ENCODE measurements at places on chromosomes 6 and 20.

DNA sequence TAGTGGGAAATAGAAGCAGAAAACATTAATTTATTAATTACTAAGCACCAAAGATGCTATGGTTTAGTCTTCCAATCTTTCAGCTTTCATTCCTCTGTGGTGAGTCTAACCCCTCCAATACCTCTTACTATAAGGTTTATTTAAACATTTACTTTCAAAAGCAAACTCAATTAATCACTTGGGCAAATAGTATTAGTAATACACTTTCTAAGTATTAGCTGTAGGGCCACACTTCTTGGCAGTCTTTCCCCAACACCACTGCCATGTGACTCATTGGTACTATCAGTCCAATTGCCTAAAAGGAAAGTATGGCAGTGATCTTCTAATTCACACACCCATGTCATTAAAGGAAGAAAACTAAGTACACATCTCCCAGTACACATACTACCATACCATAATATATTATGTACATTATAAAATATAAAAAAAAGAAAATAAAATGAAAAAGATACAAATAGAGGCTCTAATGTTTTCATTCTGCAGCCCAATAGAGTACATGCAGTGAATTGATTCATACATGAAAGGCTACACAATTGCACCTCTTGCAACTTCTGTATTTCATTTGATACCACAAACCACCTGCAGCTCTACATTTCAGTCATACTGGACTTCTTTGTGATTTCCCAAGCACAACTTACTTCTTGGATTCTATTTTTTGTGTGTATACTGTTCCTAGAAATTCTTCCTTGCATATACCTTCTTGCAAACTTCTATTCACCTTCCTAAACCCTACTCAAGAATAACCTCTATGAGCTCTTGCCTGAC lies 218.6 kb downstream of the PKHD1 start:
- DNase-seq: no peak

DNA sequence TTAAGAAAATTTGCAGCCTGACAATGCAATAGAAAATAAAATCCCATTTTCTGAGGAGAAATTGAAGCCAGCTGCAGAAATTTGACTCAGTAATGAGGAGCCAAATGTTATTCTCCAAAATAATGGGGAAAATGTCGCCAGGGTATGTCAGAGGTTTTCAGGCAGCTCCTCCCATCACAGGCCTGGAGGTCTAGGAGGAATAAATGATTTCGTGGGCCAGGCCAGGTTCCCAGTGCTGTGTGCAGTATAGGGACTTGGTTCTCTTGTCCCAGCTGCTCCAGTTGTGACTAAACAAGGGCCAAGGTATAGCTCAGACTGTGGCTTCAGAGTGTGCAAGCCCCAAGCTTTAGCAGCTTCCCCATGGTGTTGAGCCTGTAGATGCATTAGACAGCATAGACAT lies 1240.8 kb upstream of the ADGRB3 start:
- no peak for DNase-seq

- DNase-seq: no peak
These were observed 19.8 kb downstream of the TRDN start for GRCh38 chr6:123616942-123617341.

- no peak for DNase-seq
These were observed 36.0 kb upstream of the MTRF1L start for GRCh38 chr6:153038378-153039057.

DNA sequence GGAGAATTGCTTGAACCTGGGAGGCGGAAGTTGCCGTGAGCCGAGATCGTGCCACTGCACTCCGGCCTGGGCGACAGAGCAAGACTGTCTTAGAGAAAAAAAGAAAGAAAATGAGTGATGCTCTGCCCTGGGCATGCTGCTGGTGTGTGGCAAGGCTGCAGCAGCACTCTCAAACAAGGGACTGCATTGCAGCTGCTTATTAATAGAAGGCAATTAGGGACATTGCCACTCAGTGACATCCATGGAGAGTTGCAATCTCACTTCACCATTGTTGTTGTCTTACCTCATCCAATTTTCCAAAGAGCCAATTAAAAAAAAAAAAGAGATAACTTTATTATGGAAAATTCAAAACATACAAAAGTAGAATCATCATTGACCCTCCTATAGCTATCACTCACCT lies 131.1 kb downstream of the LRRC1 start:
- no peak for DNase-seq

DNA sequence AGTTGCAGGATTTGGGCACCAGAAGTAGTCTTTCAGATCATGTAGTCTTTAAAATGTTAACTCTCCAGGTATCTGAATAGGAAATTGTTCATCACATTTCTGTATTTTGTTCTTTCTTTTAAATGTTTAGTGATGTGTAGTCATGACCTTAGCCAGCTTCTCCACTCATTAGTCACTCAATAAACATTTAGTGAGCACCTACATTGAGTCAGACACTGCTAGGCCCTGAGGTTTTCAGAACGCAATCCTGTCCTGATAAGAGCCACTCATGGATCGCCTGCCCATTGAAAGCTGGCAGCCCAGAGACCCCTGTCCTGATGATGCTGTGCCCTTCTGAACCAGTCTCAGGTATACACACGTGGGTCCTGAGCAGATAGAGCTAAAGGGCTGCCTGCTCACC lies 163.4 kb upstream of the HEY2 start:
- no peak for DNase-seq

DNA sequence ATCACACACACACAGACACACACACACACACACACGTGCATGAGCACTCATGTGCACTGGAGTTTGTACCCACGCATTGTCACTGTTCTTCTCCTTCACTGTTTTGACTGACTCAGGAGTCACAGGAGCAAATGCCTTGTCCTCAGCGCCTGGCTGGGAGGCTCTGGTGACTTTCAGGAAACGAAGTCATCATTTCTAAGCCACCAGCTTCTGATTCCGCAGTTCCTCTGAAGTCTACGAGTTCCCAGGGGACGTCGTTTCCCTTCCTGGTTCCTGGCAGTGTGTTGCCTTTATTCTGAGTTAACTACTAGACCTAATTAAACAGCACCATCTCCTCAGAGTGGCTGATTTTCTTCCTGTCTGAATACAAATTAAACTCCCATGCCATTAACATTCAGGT lies 82.2 kb upstream of the PMEPA1 start:
- DNase-seq: no peak

GRCh38 chr20:23671479-23671878 lies 17.4 kb downstream of the CST4 start:
- DNase-seq: no peak

- no peak for DNase-seq
These were observed 149.3 kb downstream of the UTRN start for GRCh38 chr6:144434308-144434990.

DNA sequence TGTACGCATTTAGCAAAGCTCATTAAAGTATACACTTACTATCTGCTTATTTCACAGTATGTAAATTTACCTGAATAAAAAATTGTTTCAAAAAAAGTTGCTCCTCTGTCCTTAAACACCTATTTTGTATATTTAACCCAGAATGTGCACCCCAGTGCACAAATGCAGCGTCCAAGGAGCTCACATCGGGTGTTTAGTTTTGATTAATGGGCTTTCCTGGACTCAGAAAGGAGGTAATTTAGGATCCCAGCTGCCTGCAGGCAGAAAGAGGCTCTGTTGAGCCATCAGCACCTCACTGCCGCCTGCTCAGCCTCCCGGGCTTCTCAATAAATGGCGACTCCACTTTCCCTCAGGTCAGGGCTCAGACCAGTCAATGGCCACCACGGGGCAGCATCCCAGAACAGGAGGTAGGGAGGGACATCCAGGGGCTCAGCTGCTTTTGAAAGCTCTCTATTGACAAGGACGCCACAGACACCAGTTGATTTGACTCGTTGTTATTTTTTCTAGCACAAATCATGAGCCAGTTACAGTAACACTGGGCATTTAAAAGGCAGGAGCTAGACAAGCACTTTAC lies 70.2 kb upstream of the TBC1D7 start:
- DNase-seq: no peak

GRCh38 chr6:90701146-90701781 lies 114.4 kb upstream of the MAP3K7 start:
- DNase-seq: no peak

GRCh38 chr6:37822851-37823682 lies 3.5 kb downstream of the ZFAND3 start:
- peak; percentile 52 for DNase-seq

DNA sequence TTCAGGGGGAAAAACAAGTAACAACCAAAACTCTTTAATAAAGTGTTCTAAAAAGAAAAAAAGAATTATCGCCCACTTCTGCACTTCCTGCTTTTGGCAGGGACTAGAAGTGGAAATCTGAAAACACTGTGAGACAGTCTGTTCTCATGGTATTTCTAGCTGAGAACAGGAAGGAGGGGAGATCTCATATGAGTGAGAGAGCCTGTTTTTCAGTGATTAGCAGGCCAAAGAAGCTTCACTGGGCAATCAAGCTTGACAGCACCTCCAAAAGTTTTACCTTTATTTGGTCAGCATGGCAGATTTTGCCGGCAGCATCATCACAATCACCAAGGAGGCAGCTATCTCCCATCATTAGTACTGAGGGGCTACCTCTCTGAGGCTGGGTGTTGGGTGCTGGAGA lies 79.5 kb upstream of the ATXN1 start:
- no peak for DNase-seq

DNA sequence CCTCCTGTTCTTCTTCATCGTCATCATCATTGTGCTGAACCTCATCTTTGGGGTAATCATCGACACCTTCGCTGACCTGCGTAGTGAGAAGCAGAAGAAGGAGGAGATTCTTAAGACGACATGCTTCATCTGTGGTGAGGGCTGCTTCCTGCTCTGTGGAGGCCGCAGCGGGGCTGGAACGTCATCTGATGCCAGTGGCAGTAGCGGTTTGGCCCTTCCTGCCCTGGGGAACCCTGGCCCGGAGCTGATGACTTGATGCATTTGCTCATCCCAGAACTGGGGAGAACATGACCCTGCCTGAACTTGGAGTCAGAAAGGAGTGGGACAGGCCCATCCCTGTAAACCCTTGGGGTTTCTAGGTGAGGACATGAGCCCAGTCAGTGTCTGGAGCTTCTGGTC lies 18.7 kb downstream of the UQCC2 start:
- peak; percentile 59 for DNase-seq

DNA sequence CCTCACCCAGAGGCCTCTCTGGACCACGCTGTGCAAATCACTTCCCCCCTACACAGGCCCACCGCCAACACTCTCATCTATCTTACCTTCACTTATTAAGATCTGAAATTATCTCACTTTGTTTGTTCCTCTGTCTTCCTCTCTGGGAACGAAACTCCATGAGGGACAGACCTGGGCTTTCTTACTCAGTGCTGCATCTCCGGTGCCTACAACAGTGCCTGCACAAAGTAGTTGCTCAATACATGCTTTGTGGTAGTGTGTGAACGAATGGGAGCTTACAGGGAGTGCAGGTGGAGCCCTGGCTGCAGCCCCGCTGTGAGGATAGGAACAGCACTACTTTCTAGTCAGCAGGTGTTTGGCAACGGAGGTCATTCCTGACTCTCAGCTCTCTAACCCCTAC lies 5.3 kb downstream of the CASS4 start:
- no peak for DNase-seq

DNA sequence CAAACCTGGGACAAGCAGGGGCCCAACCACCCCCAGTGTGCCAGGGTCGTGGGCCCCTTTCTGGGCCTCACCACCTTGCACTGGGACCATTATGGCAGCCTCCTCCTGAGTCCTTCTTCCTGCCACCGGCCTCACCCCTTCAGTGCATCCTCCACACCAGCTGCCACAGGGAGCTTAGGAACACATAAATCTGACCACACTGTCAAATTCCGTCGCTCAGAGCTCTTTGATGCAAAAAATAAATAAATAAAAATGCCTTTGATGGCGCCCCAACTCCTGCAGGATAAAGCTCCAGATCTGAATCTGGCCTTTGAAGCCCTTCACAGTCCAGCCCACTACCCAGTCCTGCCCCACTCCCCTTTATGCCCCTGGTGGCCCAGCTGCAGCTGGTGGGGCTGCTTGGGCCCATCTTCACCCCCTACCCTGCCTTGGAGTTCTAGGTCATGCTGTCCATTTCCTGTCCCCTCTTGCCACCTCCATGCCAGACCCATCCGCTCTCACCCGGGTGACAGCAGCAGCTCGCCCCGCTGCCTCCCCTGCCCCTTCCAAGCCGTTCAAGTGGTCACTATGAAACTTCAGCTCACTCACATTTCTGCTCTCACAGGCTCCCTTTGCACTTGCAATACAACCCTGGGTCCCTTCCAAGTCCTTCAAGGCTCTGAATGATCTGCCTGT lies 16.0 kb downstream of the MYH7B start:
- no peak for DNase-seq

- peak; percentile 44 for DNase-seq
These were observed 37.1 kb downstream of the SUN5 start for GRCh38 chr20:32966881-32967781.

GRCh38 chr6:40794586-40794985 lies 207.4 kb upstream of the LRFN2 start:
- DNase-seq: no peak

DNA sequence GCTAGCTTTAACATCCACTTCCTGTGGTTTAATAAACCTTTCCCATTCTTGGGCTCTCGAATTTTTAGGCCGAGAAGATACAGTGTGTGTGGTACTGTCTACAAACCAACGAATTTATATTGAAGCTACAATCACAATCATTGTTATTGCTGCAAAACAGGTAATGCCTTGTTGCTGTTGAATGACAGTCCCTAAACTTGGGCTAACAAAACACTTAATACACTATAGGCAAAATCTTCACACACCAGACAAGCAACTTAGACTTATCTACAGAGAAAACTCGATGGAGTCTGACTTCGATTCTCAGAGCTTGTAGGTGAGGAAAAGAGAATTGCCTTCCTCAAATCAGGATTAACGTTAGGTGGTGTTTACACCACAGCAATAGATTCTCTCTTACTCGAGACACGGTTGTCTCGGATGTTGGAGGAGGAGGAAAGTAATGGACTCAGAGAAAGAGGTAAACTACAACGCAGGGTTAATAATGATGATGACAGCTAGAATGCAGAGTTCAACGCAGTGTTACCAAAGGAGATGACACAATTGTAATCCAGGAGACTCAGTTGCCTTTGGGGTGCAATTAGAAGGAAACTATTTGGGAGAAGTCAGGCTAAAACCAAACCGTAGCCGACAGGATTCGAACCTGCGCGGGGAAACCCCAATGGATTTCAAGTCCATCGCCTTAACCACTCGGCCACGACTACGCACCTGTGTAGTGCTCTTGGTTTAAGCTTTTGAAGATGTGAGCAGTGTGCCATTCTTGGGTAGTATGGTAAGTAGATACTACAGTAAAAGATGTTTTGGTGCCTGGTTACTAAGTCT lies 32.5 kb upstream of the ZNF184 start:
- peak; percentile 54 for DNase-seq

DNA sequence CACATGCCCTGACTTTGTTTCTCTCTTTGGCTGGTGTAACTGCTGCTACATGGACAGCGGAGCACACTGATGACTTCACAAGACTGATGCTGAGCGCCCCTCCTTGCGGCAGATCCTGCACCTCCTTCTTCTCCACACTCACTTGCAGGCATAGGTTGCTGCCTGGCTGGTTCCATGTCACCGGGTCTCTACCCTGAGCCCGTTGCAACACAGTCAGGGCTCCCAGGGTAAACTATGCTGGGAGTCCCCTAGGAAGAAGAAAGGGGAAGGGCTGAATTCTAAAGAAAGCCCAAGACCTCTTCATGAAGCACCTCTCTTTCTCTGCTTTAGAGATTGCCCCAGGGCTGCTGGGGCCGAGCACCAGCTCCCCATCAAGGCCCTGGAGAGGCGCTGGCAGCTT lies 83.3 kb upstream of the DUSP22 start:
- DNase-seq: no peak

GRCh38 chr6:169208011-169208410 lies 45.6 kb downstream of the THBS2 start:
- DNase-seq: no peak

All from stimulated activated CD4-positive, alpha-beta T cell treated with anti-CD3 and anti-CD28 coated beads, Interleukin-4, amount 100 ng/mL, for 24 hours (primary cell).